ENCODE measurements at places on chromosomes 4 and X.
A peak's percentile ranks its signal among the peaks of the same experiment; 100 is the strongest.

DNA sequence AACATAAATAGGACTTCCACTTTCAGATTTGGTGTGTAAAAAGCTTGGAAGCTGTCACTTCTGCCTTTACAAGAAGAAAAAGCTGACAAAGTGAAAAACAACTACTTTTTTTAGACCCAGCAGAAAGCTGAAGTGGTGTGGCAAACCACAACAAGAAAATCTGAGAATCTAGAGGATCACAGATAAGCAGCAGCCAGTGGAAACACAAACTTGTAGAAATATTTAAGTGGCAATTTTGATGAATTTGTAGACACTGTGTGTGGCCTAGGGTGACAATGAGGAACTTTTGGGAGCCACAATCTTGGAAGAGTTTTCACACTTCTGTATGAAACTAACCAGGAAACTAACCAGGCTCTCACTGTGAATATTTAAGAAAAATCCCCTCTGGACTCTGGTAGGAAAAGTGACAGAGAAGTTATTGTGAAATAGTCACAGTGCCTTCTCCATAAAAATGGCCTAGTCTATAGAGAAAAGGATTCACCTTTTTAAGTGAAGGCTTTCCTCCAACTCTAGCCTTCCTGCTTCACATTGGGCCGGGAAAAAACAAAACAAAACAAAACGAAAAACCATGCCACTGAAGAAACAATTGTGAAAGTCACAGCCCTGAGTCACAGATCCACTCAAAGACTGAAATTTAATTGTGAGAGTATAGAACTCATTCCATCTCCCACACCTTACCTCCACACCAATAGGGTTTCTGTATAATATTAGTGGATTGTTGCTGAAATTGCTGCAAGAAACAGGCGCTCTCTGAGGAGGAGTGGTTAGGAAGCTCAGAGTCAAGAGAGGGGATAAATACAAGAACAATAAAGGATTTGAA is 26.7 kb upstream of the GUCY1A1 start:
- DNase-seq = no peak

DNA sequence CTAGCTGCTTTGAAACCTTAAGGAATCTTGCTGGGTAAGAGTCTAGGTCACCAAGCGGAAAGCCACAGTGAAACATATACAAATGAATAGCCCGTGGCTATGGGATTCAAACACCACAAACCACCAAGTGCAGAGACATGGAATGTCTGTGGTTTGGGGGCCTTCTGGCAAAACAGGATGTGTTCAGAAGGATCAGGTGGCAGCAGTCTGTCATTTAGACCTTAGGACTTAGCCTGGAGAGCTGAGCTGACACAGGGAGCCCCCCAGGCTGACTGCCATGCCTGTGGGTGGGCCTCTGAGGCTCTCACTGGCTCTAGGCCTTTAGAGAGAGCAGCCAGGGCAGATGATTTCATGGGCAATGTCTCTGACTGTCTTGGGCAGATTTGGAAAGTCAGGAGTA is 225.6 kb downstream of the FBXW7 start:
- no peak for DNase-seq

DNA sequence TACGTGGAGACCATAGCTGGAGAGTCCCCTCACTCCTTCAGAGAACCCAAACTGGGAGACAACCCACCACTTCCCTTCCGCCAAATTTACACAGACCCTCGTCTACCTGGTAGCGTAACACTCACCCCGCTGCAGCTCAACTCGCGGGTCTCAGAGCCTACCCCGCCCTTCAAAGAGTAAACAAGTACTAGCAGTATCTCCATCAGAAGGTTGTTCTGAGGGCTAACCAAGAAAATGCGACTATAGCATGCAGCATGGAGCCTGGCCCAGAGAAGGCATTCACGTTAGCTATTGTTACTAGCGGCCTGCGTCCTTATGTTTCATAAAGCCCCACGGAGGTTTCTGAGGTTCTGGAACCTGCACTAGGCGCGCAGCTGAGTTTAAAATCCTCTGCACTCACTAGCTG is 531 bp upstream of the MANBA start:
- DNase-seq = no peak

- no peak for DNase-seq
Measured at GRCh38 chrX:42524379-42524778, 253.6 kb downstream of the PPP1R2C start.

DNA sequence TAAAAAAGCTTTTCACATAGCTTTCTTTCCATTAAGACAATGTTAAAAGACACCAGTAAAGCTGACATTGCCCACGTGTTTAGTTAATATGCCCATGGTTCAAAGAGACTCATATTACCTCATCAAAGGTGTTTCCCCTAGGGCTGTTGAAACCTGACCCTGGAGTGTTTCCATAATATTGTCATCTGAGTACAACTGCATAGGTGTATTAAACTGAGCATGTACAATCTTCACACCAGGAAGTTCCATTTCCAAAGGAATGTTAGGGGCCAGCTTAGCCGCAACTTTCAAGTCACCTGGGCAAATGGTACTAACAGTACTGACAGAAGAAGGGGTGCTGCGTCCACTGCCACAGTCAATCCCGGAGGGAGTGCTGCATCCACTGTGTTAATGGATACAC is 27.1 kb downstream of the PDLIM3 start:
- DNase-seq = no peak

- no peak for DNase-seq
Measured at GRCh38 chr4:66331761-66332160, 661.5 kb upstream of the EPHA5 start.

GRCh38 chrX:20046223-20046622 is 55.4 kb upstream of the BCLAF3 start:
- no peak for DNase-seq

DNA sequence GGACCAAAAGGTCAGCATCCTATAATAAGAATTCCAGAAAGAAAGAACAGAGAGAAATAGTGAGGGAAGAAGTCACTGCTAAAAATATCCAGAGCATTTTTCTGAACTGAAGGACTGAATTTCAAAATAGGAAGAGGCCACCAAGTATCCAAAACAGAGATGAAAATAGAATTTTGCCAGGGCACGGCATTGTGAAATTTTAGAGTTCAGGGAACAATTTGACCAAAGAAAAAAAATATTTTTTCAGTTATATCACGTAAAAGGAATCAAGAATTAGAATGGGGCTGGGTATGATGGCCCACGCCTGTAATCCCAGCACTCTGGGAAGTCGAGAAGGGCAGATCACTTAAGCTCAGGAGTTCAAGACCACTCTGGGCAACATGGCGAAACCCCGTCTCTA is 65.4 kb downstream of the FGFBP1 start:
- DNase-seq = no peak

- DNase-seq = no peak
Measured at GRCh38 chrX:70324326-70324725, 34.4 kb downstream of the KIF4A start.

GRCh38 chr4:179678093-179678814 is 2236.0 kb upstream of the AGA start:
- no peak for DNase-seq

DNA sequence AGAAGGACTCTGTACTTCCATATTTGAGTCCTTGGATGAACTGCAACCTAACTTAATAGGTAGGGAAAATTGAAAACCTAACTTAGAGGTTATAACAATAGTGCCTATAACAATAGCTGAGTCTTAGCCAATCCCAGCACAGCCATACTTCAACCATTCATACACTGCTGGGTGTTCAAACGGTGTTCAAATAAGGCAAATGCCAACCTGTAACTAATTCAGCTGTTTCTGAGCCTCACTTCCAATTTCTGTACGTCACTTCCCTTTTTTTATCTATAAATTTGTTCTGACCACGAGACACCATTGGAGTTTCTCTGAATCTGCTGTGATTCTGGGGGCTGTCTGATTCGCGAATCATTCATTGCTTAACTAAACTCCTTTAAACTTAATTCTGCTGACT is 9.6 kb upstream of the GRSF1 start:
- DNase-seq = no peak

GRCh38 chr4:8691151-8691775 is 98.7 kb downstream of the CPZ start:
- DNase-seq = no peak

- DNase-seq = no peak
Measured at GRCh38 chr4:48667148-48667547, 112.9 kb downstream of the FRYL start.

DNA sequence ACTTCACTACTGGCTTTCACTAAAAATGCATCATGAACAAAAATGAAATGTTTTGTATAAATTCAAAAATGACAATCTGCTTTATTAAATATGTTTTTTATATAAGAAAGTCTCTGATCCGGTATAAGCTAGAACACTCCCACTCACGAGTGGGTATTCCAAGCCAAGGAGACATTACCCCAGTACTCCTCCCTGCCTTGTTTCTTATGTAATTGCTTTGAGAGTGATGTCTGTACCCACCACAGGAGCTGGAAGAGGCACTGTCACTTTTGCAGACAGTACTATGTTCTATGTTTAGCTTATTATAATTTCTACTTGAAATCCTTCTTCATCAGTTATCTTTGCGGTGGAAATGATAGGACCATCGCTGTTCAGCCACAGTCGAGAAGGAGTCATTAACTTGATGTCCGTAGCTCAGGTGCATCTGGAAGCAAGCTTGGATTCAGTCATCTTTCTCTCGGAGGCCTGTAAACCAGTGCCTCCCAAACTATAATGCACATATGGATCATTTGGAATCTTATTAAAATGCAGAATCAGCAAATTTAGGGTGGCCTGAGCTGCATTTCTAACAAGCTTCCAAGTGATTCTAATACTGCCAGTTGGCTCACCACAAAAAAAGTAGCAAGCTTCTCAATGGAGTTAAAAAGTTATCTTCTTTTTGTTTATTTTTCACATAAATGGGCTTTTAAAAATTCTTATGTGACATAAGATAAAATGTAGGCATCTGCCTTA is 396.4 kb downstream of the GRIA2 start:
- DNase-seq = no peak

DNA sequence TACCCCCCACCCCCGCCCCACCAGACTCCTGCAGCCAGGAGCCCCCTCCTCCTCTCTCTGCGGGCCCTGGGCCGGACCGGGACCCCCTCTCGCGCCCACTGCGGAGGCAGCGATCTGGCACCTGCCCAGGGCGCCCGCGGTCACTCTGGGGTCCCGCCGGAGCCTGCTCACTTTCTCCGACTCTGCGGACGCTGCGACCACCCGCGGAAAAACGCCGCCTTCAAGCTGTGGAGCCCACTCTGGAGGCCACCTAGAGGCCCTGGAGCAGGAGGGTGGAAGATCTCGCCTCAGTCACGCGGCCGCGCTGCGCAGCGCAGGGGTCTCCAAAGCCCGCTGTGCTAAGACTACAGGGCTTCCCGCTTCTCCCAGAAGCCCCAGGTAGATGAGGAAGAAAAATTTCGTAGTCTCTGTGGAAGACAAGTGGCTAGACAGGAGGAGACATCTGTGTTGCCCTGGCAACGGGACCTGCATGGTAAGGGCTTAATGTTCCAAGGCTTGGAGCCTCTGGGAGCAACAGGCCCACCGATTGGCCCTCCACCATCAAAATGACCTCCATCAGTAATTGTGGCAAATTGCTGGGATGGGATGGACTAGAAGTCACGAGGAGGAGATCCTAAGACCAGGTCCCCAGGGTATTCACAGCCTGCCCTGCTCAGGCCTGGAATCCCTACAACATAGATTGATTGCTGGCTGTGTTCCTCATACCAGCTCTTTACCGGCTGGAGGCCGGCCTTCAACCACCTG is at the start of gene PNMA6F:
TSS of gene PNMA6F (minus strand) at position 387 of the 744 bp plus-strand sequence. CDS start 1,093 bp downstream, outside the sequence.
- DNase-seq = no peak

DNA sequence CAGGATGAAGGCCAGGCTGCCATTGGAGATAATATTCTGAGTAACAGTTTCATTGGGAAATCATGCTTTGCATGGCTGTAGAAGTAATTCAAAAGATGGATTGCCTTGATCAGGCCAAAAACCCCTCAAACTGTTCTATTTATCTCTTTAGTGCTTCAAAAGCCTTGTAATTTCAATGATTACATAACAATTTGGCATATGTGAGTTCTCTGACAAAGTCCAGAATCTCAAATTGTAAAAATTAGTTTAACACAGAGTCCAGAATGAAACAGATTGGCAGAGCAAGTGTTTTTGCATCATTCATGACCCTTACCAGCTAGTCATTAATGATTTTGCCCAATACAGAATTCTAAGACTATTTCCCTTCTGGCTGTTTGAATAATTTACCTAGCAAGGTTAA is 347.3 kb downstream of the SPRY1 start:
- no peak for DNase-seq

GRCh38 chr4:156558373-156559025 is 413.1 kb downstream of the PDGFC start:
- DNase-seq = no peak

DNA sequence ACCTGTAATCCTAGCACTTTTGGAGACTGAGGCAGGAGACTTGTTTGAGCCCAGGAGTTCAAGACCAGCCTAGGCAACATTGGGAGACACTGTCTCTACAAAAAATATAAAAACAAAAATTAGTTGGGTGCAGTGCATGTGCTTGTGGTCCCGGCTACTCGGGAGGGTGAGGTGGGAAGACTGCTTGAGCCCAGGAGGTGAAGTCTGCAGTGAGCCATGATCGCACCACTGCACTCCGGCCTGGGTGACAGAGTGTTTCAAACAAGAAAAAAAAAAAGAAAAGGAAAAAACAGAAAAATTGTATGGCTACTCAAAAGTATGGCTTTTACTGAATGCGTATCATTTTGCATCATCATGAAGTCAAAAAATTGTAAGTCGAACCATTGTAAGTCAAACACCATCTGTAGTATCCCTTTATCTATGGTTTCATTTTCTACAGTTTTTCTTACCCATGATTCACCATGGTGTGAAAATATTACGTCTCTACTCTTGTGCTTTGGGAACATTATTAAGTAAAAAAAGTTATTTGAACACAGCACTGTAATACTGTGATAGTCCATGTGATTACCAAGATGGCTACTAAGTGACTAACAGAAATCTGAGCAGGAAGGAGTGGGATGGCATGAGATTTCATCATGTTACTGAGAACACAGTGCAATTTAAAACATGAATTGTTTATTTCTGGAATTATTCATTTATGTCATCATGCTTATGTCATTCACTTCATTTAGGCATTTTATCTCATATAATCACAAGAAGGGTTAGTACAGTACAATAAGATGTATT is 26.5 kb upstream of the MANBA start:
- no peak for DNase-seq

- DNase-seq = peak; percentile 50
Measured at GRCh38 chr4:88592600-88593448, 544 bp downstream of the HERC3 start.

DNA sequence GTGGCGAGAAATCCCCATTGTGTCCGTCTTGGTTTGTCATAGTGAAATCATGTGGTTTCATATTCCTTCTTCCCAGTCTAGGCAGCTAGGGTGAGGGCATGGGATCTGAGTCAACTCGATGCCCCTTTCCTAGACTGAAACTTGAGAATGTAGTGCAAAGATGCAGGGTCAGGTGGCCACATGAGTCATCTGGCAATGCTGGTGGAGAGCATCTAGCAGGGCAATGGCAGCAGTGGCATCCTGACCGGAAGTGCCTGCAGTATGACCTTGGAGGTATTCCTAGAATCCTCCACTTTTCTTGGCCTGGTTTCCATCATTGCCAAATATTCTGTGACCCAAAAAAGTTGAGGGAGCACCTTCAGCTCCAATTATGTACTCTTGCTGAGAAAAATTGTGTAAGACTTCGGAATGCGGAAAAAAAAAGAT is 39.1 kb upstream of the TMEM184C start:
- no peak for DNase-seq

Data from stimulated activated CD8-positive, alpha-beta memory T cell treated with anti-CD3 and anti-CD28 coated beads, Interleukin-7, amount 100 ng/mL, for 1 hour (primary cell).